ENCODE measurements at places on chromosomes 4 and X.

DNA sequence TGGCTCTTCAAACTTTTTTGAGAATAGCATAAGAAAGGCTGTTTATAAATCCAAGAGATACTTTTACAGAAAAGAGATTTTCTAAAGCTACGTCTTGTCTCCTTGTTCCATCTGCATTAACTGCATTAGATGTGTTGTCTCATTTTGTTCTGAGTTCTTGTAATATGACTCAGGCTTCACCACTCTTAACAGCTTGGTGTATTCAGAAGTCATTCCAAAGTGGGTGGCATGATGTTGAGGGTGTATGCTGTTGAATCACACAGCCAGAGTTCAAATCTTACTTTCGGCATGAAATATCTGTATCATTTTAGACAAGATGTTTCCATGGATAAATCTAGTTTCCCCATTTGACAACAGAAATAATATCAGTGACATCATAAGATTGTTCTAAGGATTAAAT is 30.1 kb downstream of the SYTL5 start:
- no peak for DNase-seq

DNA sequence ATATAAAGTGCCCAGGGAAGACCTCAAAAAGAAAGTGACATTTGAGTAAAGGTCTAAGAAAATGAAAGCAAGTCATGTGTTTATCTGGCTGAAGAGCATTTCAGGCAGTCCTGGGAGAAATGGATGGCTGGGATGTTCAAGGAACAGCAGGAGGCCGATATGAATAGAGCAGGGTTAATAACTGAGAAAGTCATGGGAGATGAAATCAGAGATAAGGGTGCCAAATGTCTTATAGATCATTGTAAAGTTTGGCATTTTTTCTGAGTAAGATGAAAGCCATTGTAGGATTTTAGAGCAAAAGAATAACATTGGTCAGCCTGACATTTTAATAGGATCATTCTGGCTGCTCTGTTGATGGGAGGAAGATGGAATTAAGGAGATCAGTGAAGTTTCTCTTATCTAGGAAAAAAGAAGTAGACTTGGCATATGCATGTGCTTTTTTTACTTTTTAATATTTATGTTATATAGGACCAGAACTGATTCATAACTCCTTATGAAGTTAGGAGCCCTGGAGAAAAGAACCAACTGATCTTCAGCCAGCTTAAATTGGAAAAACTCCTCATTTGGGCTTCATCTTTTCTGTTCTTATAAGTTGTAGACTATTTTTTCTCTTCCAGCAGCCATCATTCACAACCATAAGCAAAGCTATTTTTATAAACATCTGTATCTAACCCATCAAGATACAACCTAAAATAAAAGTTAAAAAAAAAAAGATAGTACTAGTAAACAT is 18.6 kb downstream of the AIMP1 start:
- DNase-seq = no peak

- DNase-seq = no peak
Observed at GRCh38 chr4:24965627-24966026, 52.8 kb upstream of the CCDC149 start.

DNA sequence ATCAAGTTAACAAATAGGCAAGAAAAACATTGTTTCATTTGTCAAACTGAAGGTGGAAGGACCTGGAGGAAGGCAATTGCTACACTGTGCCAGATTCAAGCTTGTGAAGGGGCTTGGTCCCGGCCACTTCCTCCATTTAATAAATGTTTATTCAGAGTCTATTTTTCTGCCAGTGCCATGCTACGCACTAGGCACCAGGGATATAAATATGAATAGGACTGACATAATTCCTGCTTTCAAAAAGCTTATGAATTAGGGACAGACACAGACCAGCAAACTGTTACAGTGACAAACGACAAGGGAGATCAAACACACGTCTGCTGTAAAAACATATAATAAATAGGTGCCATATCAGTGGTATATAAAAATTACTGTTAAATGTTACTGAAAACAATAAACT is 571 bp downstream of the TLR6 start:
- DNase-seq = no peak

GRCh38 chr4:123235431-123235830 is 161.2 kb upstream of the SPRY1 start:
- no peak for DNase-seq

GRCh38 chrX:23900220-23900797 is 7.4 kb downstream of the APOO start:
- DNase-seq = no peak

DNA sequence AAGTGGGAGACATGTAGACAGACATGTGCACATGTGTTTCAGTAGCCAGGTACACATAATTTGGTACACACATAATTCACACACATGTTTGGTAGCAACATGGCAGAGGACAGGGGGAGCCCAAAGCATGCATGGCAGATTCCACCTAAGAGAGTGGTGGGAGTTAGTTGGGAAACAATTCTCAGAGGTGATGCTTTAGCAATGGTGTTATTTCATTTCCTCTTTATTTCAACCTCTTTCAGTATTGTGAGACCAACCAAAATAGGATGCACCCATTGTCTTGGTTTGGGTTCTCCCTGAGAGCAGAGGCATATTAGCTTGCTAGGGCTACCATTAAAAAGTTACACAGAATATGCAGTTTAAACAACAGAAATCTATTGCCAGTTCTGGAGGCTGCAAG is 92.2 kb upstream of the ANXA3 start:
- DNase-seq = no peak

DNA sequence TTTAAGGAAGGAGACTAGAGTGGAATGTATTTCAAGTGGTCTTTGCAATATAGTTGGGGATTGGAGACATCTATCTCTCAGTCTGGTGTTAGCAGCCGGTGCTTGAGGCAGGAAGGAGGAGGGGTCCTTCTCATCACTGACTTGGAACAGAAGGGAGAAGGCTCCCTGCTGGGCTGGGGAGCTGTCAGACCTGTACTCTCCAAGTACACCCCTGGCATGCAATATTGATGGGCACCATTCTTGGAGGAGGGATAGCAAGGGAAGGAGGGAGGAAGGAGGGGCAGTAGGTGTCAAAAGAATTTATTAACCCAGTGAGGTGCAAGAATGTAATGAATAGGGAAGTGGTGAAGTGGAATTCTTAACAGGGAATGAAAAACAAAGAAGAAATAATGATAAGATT is 338.8 kb downstream of the UNC5C start:
- DNase-seq = no peak

- DNase-seq = no peak
Observed at GRCh38 chr4:185318679-185319078, 77.0 kb downstream of the LRP2BP start.

GRCh38 chr4:41143311-41144039 is 70.9 kb downstream of the APBB2 start:
- no peak for DNase-seq

DNA sequence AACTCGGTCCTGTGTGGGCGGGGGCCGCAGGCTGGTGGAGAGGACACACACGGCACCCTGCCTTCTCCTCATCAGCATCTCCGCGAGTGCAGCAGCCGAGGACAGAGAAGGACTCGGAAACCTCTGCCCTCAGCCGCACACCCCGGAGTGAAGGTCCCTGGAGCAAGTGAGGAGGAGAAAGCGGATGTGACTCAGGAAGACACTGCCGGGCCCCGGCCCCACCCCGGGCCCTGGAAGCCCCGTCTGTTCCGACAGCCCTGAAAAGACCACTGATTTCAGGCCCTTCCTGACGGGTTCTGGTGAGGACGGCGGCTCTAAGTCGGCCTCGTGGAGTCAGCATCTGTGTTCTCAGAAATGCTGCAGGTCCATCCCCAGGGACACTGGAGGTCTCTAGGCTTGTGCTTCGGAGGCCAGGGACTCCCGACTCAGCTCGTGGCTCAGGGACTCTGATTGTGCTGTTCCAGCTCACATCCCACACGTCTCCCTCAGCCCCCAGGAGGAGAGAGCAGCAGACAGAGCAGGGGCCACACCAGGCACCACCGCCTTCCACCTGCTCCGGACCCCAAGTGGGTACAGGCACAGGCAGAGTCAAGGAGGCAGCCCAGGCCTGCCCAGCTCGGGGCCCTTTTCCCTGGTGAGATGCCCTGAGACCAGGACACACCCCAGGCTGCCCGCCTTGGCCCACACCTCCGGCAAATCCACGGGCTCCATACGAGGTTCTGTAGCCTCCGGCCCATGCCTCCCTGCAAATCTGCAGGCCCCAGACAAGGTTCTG is 134.5 kb upstream of the NKX1-1 start:
- DNase-seq = no peak

DNA sequence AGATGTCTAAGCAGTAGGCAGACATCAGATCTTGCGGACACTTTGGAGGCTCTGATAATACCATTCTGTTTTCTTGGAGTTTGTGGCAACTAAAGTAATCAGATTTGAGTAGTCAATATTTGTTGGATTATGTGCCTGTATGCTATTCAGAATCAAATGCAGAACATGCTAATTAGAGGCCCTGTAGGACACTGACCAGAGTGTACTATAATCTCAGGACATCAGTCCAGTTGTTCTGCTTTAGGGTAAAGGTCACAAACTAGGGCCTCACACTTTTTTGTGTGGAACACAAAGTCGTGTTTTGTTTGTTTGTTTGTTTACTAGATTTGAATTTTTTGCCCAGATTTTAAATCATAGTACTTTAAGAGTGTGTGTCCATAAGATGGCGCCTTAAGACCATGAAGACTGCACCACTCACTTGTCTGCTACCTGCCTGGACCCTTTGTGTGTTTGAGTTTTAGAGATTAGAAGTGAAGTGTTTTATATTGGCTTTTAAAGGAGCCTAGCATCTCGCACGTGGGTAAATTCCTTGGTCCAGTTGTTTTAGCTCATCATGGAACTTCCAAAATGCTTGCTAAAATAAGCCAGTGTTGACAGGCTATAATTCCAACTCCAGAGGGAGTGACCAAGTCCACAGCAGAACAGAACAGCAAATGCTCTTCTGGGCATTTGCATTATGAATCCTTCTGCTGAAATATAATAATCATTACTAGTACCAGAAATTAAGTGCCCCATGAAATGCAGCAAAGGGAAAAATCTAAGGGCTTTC is 34.7 kb downstream of the IL13RA1 start:
- DNase-seq = no peak

DNA sequence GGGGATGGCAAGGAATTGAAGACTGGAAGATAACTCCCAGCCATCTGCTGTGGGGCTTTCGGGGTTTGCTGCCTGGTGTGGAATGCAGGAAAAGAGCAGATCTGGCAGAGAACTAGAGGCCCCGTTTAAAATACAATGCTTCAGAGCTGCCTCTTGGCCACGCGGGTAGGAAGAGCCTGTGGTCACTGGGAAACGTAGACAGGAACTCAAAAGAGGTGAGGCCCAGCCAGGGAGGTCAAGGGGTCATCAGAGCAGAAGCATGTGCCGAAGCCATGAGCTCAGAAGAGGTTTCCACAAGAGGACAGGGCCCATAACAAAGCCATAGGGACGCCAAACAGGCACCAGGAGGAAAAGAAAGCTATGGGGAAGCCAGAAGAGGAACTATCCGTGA is 14.5 kb upstream of the STS start:
- no peak for DNase-seq

- no peak for DNase-seq
Observed at GRCh38 chr4:177511611-177512010, 69.4 kb upstream of the AGA start.

DNA sequence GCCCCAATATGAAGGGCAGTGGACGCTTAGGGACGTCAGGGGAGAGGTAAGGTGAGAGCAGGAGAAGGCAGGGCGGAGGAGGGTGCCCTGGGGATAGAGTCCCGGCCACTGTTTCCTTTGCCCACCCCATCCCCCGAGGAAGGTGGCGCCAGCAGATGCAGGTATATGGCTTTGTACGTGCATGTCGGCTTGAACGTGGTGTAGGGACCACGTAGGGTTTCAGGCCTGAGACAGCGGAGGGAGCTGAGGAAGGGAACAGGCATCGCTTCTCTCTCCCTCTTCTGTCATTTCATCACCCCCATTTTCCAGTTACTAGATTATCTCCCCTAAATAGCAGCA is 97.9 kb downstream of the PHKA2 start:
- no peak for DNase-seq

DNA sequence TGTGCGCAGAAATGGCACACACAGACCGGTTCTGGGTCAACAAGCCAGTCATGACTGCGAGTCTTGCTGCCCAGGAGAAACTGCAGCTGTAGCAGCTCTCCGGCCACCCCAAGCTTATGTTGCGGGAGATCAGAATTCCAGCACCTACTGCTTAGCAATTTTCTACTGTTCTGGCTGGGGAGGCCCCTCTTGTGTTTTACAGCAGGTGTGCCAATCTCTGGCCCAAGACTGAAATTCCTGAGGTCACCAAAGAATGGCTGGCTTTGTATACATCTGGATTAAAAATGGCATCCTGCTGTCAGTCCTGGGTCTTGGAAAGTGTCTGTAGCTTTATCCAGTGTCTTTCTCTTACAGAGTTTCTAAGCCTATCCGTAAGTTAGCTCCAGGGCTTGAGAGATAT is 68.9 kb upstream of the TRAM1L1 start:
- DNase-seq = no peak

DNA sequence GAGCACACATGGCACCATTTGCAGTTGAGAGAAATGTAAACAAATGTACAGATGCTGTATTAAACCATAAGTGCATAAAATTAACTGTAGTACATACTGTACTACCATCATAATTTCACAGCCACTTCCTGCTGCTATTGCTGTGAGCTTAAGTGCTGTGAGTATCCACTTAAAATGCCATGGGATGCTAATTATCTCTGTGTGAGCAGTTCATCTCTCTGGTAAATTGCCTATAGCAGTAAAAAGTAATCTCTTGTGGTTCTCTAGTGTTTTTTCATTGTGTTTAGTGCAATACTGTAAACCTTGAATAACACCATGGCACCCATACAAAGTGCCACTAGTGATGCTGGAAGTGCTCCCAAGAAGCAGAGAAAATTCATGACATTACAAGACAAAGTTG is 9.9 kb upstream of the SCOC start:
- DNase-seq = no peak

GRCh38 chr4:183240581-183241321 is 79.3 kb downstream of the CLDN22 start:
- DNase-seq = no peak

GRCh38 chr4:98661371-98662054 is 3.1 kb upstream of the TSPAN5 start:
- no peak for DNase-seq

DNA sequence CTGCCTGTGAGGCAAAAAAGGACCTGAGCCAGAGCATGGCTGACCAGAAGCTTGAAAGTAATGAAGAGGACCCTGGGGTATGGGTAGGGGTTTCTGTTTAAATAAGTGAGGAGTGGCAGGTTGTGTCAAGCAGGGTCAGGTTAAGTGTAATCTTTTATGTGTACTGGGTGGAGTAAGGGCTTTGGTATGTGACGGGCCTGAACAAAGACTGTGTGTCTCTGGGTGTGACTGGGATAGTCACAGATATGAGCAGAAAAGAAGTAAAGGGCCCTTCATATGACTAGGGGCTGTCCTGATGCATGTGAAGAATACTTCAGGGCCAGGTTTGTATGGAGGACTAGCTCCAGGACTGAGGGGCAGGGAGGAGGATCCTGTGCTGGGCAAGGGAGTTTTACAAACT is 82.4 kb downstream of the ITIH6 start:
- DNase-seq = no peak

DNA sequence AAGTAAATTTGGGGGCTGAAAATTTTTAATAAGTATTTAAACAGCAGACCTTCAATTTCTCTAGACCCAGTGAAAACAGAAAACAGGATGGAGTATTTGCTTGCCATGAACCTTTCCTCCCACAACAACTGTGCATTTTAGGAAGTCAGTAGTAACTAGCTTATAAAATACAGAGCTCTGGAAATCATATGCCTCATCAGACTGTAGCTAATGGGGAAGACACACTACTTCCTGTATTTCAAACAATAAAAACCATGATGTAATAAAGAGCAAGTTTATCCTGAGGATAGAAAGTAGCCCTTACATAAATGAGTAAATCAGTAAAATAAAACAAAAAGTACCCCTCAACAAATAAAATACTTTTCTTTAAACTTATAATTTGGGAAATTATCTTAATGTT is 280.1 kb upstream of the ZFP42 start:
- no peak for DNase-seq

GRCh38 chr4:88223516-88223915 is 60.8 kb downstream of the PPM1K start:
- DNase-seq = no peak
